Gastroesophageal sphincter (tissue), 4 donors: ENCODE measurements at places on chromosomes 3 and 15. TPM values are rescaled to one million over a fixed set of nuclear protein-coding genes. Genes with fewer than 3 reads are reported as not detected.
A peak's percentile ranks its signal among the peaks of the same experiment; 100 is the strongest.

LPP gene
- total RNA-seq, result 1,243 TPM

DNA sequence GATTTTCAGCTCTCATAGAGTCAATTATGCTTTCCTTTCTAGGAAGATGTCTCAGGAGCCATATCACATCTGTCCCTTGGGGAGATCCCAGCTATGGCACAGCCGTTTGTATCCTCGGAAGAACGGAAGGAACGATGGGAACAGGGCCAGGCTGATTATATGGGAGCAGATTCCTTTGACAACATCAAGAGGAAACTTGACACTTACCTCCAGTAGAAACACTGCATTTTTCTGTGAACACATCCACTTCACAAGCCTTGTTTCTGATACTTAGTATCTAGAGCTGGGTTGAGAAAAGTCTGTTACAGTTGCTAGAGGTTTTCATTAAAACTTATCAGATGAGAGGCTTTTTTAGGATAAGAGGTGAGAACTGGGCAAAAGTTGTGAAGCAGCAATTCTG is 35.4 kb downstream of the GYG1 start:
- ATAC-seq, result no peak

GRCh38 chr3:154098376-154098775 is 22.8 kb upstream of the ARHGEF26 start:
- no peak for ATAC-seq

- no peak for ATAC-seq
These were observed 13.2 kb downstream of the ABTB1 start for GRCh38 chr3:127685708-127686511.

- ATAC-seq, result no peak
These were observed 360.2 kb upstream of the ROPN1 start for GRCh38 chr3:124352149-124352539.

DNA sequence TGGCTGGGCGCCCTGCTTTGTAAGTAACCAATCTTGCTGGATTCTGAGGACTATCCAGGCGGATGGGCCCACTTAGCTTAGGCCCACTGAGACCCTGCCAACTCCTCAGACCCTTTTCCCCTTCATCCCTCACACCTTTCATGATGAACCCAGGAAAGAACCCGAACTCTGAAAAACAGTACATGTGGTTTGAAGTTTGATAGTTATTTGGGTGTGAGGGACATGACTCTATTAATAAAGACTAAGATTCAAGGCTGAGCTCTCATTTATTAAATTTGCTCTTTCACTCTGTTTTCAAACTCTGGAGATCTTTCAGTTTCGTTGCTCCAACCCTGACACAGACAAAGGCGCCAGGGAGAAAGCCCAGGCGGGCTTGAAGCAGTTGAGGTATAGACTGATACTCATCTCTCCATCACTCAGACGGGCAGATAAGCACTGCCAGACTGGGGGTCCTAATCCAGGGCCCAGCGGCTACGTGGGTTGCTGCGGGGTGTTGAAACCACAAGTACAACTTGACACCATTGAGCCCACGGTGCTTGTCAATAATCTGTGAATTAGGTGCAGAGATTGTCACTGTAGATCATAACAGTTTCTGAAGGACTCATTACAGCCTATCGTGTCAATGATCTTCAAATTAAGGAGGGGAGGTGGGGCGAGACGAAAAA is 7.2 kb upstream of the SOX2 start:
- no peak for ATAC-seq

DNA sequence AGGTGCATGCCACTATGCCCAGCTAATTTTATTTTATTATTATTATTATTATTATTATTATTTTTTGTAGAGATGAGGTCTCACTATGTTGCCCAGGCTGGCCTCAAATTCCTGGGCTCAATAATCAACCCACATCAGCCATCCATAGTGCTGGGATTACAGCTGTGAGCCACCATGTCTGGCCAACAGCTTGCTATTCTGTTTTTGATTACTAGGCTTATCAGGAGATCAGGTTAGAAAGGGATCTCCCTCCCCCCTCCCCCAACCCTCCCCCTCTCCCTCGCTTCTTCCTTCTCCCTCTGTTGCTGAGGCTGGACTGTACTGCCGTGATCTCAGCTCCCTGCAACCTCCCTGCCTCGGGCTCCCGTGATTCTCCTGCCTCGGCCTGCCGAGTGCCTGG is 8.6 kb downstream of the CLN6 start:
- ATAC-seq, result no peak

DNA sequence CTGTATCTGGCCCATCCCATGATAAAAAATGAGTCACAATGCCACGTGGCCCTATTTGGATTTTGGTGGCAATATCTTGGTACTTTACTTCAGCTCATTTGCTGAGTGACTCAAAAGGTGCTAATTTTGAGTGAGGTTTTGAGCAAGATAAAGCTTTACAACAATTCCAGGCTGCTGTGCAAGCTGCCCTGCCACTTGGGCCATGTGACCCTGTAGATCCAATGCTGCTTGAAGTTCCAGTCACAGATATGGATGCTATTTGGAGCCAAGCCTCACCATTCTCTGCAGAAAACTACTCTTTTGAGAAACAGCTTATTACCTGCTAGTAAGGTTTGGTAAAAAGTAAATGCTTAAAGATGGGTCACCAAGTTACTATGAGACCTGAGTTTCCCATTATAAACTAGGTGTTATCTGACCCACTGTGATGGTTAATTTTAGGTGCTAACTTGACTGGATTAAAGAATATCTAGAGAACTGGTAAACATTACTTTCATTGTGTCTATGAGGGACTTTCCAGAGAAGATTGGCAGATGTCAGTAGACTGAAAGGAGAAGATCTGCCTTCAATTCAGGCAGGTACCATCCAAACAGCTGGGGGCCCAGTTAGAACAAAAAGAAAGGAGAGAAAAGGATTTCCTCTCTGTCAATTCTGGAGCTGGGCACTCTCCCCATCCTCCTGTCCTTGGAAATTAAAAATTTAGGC is 1083.9 kb downstream of the DIPK2A start:
- no peak for ATAC-seq

DNA sequence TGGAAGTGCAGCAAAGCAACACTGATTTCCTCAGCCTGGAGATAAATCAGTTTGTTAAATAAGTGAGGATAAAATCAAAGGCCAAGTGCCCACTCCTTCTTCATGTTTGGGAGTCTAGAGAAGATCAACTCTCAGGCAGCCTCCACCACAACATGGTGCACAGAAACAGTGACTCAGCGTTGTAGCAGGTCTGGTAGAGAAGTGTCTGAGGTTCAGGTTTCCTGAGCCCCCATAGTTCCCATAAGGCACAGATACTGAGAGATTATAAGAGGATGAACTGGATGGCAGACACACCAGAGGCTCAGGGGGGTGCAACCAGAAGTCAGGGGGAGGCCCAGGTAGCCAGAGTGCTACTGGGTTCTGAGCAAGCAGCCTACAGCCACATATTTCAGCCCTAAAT is 166.7 kb downstream of the FRMD5 start:
- ATAC-seq, result no peak

DNA sequence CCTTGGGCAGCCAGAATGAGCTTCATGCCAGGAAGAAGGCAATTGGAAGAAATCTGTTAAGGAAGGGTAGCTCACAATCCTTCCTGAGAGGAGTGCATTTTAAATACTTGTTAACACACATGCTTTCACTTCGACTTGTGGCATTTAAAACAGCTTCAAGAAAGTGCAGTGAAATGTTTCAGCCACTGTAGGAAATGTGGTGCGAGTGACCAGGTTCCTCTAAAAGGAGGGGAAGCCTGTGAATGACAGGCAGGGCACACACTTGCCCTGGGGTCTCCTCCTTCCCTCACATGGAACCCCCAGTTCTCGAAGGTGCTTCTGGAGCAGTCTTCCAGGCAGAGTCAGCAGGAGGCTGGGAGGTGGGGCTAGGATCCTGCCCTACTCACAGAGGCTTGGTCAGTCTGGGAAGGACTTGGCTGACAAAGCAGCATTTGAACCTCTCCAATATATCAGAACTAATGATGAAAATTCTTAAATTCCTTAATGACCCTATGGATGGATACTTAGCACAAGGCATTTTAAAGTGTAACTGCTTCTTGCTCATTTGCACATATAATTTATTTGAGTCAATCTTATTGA is 358.6 kb downstream of the CHST2 start:
- no peak for ATAC-seq

GRCh38 chr3:72555714-72556113 is 292.5 kb downstream of the SHQ1 start:
- ATAC-seq, result no peak

DNA sequence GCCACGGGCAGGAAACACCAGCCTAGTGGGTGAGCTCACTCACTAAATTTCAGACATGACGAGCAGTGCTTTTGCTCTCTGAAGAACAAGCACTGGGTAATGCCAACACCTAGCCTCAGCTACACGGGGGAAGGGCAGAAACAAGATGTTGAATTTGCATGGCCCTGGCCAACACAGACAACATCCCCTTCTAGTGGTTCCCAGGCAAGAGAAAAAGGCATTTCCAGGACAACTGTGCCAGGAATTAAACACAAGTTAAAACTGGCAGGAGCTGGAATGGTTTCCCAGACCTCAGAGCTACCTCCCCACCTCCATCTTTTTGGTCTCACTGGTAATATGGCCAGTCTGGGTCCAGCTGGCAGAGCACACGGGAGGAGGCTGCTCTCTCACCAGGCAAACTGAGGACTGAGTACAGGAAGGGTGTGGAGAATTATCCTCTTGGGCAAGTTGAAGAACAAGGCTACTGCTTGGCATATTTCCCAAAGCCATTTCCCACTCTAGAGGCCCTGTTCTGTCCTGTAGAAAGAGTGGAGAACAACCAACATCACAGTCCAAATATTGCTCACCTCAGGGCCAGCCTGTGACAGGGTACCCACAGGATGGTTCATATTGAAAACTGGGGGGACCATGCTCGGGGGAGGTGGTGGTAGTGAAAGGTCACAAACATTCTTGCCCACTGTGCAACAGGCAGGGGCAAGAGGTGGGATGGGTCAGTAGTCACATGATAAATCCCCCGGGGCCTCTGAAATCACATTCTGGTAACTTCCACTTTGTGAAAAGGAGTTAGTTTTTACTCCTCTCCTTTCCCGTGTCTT is 26.5 kb downstream of the TSPAN3 start:
- peak; percentile 39 for ATAC-seq
